ENCODE measurements at places on chromosomes 12 and 14.

- peak; percentile 44 for DNase-seq
Measured at GRCh38 chr12:132185705-132186104, 41.4 kb downstream of the NOC4L start.

- DNase-seq = no peak
Measured at GRCh38 chr12:82517027-82517426, 158.7 kb downstream of the METTL25 start.

DNA sequence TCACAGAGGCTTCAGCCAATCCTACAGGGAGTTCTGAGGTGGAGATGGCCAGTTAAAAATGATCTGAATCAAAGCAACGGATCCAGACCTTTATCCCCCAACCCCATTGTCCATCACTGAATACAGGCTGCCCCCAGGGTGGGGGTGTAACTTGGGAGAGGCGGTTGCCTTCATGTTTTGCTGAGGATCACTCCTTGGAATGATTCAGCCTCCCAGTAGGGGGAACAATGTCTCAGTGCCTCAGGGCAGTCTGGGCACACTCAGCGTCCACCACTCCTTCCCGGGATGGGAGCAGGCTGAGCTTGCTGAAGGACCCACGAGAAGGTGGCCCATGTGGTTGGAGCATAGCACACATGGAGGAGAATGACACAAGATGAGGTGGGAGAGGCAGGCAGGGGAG, 60.2 kb downstream of the RFX4 start:
- DNase-seq = no peak

DNA sequence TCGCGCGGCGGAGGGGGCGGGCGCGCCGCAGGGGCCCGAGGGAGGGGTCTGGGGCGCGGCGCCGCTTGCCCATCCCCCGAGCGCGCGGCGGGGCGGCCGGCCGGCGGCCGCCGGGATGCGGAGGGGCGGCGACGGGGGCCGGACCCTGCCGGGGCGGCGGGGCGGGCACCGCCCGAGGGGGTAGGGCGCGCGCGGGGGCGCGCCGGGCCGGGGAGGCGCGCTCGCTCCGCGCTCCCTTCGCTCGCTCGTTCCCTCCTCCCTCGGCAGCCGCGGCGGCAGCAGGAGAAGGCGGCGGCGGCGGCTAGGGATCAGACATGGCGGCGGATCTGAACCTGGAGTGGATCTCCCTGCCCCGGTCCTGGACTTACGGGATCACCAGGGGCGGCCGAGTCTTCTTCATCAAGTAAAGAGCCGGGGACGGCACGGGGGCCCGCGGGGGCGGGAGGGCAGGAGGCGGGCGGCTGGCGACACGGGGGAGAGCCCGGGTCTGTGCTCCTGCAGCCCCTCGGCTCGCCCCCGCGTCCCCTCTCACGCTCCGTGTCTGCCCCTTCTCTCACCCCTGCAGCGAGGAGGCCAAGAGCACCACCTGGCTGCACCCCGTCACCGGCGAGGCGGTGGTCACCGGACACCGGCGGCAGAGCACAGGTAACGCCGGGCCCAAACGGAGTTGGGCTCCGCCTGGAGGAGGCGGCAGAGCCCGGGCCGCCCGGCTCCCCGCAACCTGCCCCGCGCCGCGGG, at the start of gene PLEKHA5:
Gene PLEKHA5 (plus strand): TSS at position 248 of the 738 bp plus-strand sequence. CDS start 67 bp downstream, at position 315.
- DNase-seq = peak; percentile 12

DNA sequence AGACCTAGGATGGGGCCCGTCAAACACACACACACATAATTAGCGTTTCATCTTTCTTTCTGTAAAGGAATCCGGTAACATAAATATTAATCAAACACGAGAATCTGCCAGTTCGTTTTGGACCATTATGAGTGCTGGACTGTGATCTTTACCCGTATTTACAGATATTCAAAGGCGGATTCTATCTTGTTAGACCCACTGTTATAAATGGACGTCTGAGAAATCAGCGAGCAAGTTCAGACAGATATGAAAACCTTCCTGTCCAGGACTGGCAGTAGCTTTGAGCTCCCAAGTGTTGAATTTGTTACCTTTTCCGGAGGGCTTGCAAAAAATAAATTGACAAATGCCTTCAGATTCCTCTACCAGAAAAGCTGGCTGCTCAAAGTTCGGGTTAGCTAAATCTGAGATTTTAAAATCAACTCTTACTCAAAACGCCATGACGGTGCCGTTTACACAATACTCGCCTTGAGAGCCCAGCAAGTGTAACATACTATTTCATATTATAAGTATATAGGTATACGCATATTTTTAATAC, 27.6 kb downstream of the BCL11B start:
- DNase-seq = no peak

DNA sequence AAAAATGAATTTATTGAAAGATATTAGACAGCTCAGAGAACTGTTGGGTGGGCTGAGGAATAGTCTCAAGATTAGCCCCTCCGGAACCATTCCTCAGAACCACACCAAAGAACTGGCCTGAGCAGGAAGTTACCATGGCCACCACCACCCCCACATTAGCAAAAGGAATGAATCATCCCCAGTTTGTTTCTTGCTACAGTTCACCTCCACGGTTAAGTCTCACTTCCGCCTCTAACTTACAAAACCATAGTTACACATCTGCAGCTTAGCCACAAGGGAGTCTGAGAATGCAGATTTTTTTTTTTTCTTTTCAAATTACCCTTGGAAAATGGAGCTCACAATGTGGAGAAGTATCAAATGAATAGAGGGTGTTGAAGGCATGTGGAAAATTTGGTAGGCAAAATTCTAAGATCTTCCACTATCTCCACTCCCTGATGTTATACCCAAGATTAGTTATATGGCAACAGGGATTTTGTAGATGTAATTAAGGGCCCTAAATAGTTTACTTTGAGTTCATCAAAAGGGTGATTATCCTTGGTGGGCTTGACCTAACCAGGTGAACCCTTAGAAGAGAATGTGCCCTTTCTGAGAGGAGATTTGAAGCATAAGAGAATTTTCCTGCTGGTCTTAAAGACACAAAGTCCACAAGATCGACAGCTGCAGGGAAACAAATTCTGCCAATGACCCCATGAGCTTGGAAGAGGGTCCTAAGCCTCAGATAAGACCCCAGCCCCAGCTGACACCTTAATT, 129.8 kb upstream of the KRR1 start:
- DNase-seq = peak; percentile 49

GRCh38 chr12:111320258-111321050, 48.4 kb downstream of the PHETA1 start:
- no peak for DNase-seq

GRCh38 chr12:97939156-97939555, 476.6 kb downstream of the RMST start:
- no peak for DNase-seq

- DNase-seq = no peak
Measured at GRCh38 chr14:76373456-76373855, 2.5 kb upstream of the ESRRB start.

- no peak for DNase-seq
Measured at GRCh38 chr14:90303473-90303872, 28.3 kb downstream of the NRDE2 start.

DNA sequence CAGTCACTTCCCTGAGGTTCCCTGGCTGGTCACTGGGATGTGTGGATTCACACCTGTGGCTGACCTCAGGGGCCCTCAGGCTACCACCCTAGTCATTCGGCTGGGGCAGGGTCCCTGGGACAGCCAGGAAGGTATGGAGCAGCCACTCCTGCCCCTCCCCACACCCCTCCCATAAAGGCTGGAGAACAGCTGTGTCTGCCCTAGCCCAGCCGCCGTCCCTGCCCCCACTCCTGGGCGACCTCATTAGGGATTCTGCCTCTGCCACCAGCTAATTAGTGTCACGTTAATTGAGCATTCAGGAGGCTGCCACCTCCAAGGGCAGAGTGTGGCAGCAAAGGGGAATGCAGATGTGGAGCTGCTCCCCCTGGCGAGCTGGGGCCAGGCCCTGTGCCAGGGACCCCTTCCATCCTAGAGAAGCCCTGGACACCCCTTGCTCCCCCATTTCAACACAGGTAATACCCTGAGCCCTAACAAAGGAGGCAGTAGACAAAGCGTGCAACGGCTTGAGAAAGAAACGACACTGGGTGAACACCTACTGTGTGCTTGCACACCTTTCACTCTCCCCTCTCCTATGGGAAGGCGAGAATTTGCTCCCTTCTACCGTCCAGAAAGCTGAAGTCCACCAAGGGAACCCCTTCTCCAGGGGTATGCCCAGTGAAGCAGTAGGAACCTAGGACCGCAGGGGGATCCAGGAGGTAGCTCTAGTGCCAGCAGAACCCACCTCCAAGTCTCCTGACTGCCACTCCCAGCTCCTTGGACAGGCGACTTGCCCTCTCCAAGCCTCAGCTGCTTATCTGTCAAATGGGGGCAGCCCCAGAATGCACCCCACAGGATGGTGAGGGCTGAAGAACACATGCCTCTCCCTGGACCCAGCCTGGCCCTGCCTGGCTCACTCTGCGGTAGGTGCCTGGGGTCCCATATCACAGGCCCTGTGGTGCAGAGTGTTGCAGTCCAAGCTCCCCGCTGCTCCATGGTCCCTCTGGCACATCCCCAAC, 45.1 kb downstream of the FAM222A start:
- DNase-seq = no peak

DNA sequence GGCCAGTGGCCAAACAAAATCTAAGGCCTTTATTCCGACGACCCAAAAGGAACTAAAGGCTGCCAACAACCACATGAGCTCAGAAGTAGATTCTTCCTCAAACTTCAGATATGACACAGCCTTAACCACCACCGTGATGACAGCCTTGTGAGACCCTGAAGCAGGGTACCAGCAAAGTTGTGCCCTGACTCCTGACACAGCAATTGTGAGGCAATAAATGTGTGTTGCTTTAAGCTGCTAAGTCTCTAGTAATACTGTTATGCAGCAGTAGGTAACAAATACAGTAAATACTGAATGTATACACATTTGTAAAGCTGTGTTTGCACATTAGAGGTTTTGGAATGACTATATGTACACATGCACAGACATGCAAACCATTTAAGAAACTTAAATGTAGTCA, 10.7 kb upstream of the SLC6A13 start:
- no peak for DNase-seq

- no peak for DNase-seq
Measured at GRCh38 chr14:34184126-34184525, 233.3 kb upstream of the EGLN3 start.

DNA sequence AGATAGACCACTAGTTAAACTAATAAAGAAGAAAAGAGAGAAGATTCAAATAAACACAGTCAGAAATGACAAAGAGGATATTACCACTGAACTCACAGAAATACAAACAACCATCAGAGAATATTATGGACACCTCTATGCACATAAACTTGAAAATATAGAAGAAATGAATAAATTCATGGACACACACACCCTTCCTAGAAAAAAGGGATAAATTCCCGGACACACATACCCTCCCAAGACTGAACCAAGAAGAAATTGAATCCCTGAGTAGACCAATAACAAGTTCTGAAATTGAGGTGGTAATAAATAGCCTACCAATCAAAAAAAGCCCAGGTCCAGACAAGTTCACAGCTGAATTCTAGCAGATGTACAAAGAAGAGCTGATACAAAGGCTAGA, 187.9 kb downstream of the SEC23A start:
- DNase-seq = no peak

- DNase-seq = no peak
Measured at GRCh38 chr12:56602239-56602638, 27.9 kb downstream of the BAZ2A start.

- no peak for DNase-seq
Measured at GRCh38 chr12:42234970-42235369, 3.1 kb downstream of the YAF2 start.

- DNase-seq = peak; percentile 89
Measured at GRCh38 chr12:47808050-47808449, 11.7 kb downstream of the HDAC7 start.

- no peak for DNase-seq
Measured at GRCh38 chr12:70540996-70541395, 96.2 kb downstream of the PTPRB start.

DNA sequence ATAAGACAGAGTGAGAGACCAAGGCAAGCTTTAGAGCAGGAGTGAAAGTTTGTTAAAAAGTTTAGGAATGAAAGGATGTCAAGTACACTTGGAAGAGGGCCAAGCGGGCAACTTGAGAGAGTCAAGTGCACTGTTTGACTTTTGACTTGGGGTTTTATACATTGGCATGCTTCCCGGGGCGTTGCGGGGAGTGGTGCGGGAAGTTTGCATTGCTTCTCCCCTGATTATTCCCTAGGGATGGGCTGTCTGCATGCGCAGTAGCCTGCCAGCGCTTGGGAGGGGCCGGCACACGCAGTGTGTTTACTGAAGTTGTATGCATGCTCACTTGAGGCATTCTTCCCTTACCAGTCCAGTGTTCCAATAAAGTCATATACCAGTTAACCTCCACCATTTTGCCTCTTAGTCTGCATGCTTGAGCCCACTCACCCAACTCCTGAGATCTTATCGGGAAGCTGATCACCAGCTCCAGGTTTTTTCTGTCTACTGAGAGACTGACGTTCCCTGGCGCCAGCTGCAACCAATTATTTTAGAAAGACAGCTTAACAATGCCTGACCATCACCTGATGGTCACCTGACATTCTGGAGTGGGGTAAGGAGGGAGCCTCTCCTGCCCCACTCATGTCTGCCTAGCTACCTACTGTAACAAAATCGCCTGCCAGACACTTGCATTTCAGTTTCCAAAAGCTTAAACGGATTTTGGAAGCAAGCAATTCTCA, 53.2 kb downstream of the DACT1 start:
- DNase-seq = no peak

GRCh38 chr14:97441740-97442362, 644.7 kb downstream of the VRK1 start:
- DNase-seq = no peak

DNA sequence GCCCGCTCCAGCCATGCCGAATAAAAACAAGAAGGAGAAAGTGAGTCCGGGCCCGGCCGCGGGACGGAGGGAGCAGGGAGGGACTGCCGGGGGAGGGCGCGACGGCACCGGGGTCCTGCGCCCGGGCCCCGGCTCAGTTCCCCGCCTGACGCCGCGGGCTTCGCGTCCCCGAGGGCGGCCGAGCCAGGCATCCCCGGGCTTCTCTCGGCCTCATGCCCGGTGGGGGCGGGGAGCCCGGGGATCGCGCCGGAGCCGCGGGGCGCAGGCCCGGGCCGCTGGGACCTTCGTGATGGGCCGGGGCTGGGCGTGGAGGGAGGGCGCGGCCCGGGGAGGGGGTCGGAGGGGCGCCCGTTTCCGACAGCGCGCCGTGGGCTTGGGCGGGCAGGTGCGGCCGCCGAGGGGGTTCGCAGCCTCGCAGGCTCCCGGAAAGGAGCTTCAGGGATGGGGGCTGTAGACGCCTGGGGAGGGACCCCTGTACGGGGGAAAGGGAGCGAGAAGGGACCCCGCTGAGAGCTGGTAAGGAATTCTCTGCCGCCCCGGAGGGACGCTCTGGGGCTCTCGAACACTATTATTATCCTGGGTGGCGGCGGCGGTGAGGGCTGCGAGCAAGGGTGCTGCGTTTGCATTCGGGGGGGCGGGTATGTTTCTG, 496 bp downstream of the PPP2R5C start:
- DNase-seq = peak; percentile 39

- DNase-seq = no peak
Measured at GRCh38 chr12:128603573-128604115, 220.1 kb downstream of the SLC15A4 start.

- peak; percentile 5 for DNase-seq
Measured at GRCh38 chr14:80587096-80587724, 354.3 kb downstream of the CEP128 start.

GRCh38 chr12:60872219-60872618, 1276.4 kb downstream of the SLC16A7 start:
- no peak for DNase-seq

GRCh38 chr12:10612984-10613348, 443 bp downstream of the MAGOHB start:
- no peak for DNase-seq
